ENCODE measurements at places on chromosomes 4 and X. TPM values are rescaled to one million over a fixed set of nuclear protein-coding genes. Genes with fewer than 3 reads are reported as not detected.

Gene PORCN
- 3.4 TPM for total RNA-seq

GRCh38 chr4:155411546-155411945 is 34.8 kb upstream of the MAP9 start:
- DNase-seq: no peak

Gene DMRTC1
- 0.05 TPM for total RNA-seq

DNA sequence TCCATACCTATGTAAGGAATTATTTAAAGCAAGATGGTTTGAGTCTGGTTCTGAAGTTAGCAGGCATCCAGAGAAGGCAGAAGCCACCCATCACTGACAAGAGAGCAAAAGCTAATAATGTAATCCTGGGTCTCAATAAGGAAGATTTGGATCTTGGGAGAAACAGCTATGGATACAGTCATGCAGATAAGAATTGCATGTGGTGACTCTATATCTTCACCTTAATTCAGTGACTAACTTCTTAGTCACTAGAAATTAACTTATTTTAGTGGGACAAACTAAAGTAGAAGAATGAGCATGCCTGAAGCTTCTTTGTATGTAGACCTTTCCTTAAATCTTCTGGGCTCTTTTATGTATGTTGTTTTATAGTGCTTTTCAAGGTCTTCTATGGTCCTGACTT is 66.6 kb downstream of the ATP10D start:
- DNase-seq: no peak

- DNase-seq: no peak
These were observed 30.7 kb upstream of the DCLK2 start for GRCh38 chr4:150047546-150047945.

- DNase-seq: no peak
These were observed 257.2 kb downstream of the FBXW7 start for GRCh38 chr4:152278505-152279233.

DNA sequence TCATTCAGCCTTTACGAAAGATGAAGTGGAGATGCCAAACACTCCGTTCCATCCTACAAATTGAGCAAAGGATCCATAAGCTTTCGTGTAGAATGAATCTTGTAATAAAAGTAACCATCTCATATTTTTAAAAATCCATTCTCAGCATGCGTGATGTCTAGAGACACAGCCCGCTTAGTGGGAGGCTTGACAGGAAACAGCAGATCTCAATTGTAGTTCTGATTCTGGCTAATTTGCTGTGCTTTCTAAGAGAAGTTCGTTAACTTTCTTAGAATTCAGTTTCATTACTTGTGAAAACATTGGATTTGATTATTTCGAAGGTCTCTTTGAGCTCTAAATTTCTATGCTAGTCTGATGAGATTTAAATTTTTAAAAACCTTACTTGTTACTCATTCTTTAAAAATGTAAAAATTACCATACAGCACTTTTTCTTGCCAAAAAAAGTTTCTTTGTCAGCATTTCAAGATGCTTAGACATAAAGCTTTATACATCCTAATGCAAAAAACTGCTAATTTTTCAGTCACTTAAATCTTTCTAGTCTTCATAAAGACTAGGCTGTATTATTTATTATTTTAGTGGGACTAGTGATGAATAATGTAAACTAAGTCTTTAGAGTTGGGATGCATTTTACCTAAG is 66.9 kb upstream of the NEIL3 start:
- no peak for DNase-seq

Gene DUSP21
- not detected for total RNA-seq

Gene RNF212
- 1.1 TPM for total RNA-seq

DNA sequence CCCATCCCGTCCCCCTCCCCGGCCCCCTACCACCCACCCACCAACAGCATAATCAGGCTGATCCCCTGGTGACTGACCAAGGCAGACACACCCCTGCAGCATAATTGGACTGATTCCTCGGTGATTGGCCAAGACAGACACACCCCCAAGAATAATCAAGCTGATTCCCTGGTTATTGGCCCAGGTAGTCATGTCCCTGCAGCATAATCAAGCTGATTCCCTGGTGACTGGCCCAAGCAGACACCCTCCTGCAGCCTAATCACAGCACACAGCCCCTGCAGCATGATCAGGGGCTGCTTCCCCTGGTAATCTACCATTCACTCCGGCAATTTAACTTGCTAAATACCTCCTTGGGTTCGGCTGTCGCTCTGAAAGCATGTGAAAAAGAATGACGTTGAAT is 47.5 kb upstream of the STS start:
- no peak for DNase-seq

DNA sequence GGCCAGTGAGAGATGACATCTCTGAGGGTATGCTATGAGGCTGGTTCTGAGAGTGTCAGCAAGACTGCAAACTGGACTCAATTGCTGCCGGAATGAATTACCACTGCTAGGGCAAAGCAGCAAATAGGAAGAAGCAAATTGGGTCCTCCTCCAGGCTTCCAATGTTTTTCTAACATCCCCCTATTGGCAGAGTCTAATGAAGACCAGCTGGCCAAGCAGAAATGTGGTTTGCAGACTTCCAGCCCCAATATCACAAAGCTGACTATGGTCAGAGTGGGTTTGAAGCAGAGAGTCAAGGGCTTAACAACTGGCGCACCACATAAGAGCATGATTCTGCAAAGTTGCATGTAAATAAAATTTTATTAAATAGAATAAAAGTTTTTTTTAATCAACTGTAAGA is 225.4 kb upstream of the GLRA2 start:
- no peak for DNase-seq

Gene TCEAL2
- 0.09 TPM for total RNA-seq

Gene ITGB1BP2
- 1.4 TPM for total RNA-seq

DNA sequence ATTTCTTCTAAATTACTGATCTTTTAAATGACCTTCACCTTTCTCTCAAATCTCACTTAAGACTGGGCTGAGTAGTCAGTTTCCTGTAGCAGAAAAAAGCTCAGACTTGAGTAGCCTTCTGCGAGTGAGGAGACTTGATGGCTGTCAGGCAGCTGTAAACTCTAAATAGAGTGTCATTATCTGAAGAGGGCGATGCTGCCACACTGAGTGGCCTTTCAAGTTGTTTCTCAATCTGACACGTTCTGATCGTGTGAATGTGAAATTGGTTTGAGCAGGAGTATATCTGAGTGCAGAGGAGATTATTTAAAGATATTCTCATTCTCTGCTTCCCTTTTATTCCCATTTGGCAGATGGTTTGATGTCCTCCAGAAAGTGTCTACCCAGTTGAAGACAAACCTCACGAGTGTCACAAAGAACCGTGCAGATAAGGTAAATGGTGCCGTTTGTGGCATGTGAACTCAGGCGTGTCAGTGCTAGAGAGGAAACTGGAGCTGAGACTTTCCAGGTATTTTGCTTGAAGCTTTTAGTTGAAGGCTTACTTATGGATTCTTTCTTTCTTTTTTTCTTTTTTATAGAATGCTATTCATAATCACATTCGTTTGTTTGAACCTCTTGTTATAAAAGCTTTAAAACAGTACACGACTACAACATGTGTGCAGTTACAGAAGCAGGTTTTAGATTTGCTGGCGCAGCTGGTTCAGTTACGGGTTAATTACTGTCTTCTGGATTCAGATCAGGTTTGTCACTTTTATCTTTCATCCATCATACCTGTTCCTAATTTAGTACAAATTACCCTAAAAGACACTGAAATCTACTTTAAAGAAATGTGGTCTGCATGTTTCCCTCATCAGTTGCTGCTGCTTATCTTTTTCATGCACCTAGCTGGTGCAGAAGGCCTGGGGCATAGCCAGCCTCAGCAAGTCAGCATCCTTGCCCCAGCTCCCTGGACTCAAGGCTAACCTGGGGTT is 74.3 kb upstream of the MSANTD1 start:
- no peak for DNase-seq

DNA sequence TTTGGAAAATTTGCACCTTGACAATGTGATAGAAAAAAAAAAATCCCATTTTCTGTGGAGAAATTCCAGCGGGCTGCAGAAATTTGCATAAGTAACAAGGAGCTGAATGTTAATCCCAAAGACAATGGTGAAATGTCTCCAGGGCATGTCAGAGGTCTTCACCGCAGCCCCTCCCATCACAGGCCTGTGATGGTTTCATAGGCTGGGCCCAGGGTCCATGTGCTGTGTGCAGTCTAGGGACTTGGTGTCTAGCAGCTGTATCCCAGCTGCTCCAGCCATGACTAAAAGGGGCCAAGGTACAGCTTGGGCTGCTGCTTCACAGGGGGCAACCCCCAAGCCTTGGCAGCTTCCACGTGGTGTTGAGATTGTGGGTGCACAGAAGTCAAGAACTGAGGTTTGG is 85.2 kb downstream of the ADGRA3 start:
- DNase-seq: no peak

- no peak for DNase-seq
These were observed 65.3 kb downstream of the ANTXR2 start for GRCh38 chr4:80007745-80008149.

- DNase-seq: no peak
These were observed 210.4 kb downstream of the PTTG2 start for GRCh38 chr4:38170338-38171169.

GRCh38 chr4:53455766-53456165 is 78.3 kb downstream of the FIP1L1 start:
- no peak for DNase-seq

DNA sequence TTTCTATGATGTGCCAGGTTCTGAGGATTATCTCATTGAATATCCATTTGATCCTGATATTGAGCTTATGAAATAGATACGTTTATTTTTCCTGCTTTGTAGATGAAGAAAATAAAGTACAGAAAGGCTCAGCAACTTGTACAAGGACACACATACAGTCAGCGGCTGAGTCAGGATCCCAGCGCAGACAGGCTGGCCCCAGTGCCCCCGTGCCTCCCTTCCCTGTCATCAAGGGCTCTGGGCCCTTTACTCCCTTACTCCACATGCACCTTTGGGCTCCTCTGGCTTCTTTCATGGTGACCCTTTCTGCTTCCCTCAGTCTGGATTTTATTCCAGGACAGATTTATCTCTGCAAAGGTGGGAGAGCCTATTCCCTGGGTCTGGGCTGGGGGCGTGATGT is 12.8 kb downstream of the RASL11B start:
- DNase-seq: no peak

DNA sequence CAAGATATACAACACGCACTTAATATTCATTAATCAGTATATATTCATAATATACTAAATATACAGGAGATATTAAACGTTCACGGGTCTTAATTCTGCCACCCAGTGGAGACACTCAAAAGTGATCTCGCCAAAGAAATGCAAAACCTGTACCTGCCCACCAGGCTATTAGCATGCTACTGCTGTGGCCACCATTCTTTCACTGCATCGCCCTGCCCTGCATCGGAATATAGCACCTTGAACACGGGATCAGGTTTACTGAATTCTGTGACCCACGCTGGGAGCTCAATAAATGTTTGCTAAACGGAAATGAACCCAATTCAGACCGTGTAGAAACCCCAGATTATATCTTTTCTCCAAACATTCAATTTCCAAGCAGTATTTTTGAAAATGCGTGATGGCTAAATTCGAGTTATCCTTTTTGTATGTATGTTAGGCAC is 840 bp upstream of the CLCN3 start:
- peak; percentile 68 for DNase-seq

- DNase-seq: no peak
These were observed 81.9 kb downstream of the MAGED1 start for GRCh38 chrX:51975360-51975759.

- DNase-seq: peak; percentile 23
These were observed 854 bp downstream of the RNF113A start for GRCh38 chrX:119870626-119871131.

DNA sequence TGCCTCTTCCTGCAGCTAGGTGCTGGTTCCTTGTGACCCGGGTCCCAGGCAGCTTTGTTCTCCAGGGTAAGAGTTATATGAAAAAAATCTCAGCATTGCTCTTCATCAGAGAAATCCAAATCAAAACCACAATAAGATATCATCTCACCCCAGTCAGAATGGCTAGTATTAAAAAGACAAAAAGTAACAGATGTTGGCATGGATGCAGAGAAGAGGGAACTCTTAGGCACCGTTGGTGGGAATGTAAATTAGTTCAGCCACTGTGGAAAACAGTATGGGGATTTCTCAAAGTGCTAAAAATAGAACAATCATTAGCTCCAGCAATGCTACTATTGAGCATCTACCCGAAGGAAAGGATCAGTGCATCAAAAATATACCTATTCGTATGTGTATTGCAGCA is 61.5 kb downstream of the SORCS2 start:
- no peak for DNase-seq

- DNase-seq: no peak
These were observed 532 bp upstream of the SH3BP2 start for GRCh38 chr4:2792396-2792710.

- DNase-seq: no peak
These were observed 193.7 kb downstream of the MAGEB5 start for GRCh38 chrX:26409636-26410035.

GRCh38 chr4:153084980-153085630 is 119.1 kb upstream of the TRIM2 start:
- DNase-seq: peak; percentile 52

GRCh38 chr4:3374011-3374645 is 67.6 kb upstream of the HGFAC start:
- no peak for DNase-seq

DNA sequence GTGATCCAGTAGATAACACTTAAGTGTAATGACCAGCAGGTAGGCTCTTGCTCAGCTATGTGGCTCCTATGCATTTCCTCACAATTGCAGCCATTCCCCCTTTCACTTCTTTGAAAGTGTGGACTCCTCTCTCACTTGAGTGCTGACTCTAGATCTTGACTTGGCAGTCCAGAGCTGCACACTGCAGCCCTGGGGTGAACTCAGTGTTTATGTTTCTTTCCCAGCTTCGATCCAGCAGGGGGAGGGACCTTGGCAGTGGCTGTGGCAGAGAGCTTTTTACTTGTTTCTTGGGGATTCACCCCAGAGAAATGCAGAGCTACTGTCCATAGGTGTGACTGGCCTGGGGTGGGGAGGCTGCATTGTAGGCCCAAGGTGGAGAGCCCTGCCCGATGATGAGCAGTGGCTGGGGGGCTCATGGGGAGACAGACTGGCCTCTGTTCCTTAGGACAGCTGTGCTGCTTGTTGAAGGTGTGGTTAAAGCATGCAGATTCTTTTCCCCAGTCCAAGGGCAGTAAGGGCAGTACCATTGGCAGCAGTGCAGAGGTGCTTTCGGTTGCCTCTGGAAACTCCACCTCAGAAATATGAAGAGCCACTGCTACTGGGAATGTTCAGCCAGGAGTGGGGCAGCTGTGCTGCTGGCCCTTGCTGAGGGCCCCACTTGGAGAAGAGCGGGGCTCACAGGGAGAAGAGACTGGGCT is 134.7 kb downstream of the SH3BGRL start:
- DNase-seq: no peak

DNA sequence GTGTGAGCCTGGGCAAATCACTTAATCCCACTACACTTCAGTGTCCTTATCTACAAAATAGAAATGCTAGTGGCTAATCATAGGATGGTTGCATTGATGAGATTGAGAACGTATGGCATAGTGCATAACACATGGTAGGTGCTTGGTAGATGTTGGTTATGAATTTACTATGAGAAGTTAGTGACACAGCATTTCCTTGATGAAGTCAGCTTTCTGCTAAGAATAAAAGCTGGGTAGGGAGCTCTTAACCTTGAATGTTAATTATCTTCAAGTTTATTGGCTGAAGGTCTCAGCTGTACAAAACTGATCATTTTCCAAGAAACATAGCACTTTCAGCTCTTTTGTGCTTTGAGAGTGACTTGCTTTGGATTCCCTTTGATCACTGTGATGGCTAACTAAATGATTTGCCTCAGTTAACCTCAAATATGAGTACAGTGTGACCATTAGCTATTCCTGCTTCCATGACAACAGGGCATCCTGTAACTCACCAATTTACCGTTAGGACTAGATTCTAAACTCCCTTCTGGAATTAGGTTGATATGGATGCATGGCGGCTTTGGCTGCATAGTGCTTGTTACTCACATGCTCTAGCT is 17.8 kb downstream of the PDK3 start:
- DNase-seq: no peak

Gene CSAG2
- total RNA-seq: not detected
